WTC11 (cell line): ENCODE measurements at places on chromosomes 16 and 17.

DNA sequence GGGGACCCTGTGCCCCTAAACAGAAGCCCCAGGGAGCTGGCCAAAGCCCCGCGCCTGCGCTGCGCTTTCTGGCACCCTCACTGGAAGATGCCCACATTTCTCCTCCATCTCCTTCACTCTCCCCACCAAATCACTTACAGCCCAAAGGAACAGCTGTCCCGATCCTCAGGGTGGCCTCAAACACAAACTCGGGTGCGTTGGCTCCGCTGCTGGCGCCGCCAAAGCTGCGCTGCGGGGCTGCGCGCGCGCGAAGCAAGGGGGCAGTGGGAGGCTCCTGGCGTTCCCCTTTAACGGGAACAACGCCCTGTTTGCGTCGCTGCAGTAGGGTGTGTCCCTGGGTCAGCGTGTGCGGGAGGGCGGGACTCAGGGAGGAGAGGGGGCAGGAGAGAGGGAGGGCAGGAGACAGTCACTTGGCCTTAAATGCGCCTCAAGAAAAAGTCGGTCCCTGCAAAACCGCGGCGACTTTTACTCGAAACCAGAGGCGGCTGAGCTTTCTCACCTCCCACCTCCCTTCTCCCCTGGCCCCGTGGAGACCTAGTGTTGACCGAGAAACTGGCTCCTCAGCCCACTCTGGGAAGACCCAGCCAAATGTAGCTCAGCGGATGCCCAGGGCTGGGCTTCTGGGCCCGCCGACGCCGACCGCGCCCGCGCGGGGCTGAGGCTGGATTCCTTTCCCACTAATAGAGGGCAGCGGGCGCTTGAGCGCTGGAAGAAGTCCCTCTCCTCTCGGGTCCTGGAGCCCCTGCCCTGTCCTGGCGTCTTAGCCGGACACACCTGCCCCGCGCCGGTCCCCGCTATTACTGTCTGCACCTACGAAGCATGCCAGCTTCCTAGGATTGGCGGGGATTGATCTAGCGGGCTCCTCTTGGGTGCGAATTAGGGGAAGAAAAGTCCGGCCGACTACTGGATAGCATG is 2.6 kb downstream of the PMP22 start:
- peak; percentile 57 for DNase-seq
- peaks cover 90% of the 10 kb centered on the region for H3K27me3 ChIP-seq
- peak overlapping the region; percentile 86 for H3K4me3 ChIP-seq
- no peak overlapping the region for H3K27ac ChIP-seq

GRCh38 chr17:1532836-1533602 is 16.6 kb upstream of the INPP5K start:
- H3K4me1 ChIP-seq = no peaks in the 10 kb centered on the region
- H3K27ac ChIP-seq = no peak overlapping the region
- DNase-seq = peak; percentile 75
- H3K4me3 ChIP-seq = no peak overlapping the region

GRCh38 chr16:48123104-48123788 is 32.5 kb downstream of the ABCC12 start:
- peaks cover 9% of the 10 kb centered on the region for H3K4me1 ChIP-seq
- no peak overlapping the region for H3K4me3 ChIP-seq
- no peaks in the 10 kb centered on the region for H3K27me3 ChIP-seq
- no peak for DNase-seq
- no peak overlapping the region for H3K27ac ChIP-seq

DNA sequence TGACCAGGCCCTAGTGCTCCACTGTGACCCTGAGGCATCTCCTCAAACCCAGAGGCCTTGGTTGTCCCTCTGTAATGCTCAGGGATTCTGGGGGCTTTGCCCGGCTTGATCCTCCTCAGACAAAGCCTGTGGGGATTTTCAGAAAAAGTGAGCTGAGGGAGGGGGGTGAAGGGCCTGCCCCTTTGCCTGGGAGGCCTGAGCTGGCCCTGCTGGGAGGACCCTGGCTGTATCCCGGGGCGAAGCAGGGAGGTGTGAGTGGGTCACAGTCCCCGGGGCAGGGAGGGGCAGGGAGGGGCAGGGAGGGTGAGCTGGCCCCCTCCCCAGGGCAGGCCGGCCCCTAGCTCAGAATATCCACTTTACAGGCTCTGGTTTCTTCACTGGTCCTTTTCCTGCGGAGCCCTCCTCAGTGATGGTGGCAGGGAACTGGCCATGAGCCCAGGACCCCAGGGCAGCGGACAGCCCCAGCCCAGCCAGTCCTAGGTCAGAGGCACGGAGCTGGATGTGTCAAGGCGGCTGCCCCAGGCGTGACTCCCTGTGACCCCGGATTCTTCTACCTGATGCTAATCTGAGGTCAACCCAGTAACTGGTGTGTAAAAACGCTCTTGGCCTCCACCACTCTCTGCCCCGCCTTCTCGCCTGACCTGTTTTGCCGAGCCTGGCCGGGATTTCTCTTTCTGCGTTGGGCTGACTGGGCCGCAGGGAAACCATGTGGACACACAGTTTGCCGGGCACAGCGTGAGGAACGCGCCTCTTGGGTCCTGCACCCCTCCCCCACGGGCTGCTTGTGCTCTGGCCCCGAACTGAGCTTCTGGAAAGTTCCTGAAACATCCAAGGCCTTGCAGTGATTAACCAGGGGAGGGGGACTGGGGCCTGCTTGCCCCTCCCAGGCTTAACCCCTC is 5.8 kb upstream of the FASN start:
- peak overlapping the region; percentile 39; the same call in 1 of the 2 replicates for H3K4me3 ChIP-seq
- H3K27ac ChIP-seq = peak overlapping the region; percentile 86
- H3K36me3 ChIP-seq = no peaks in the 10 kb centered on the region
- H3K27me3 ChIP-seq = peaks cover 11% of the 10 kb centered on the region

GRCh38 chr16:2436110-2436509 is 6.9 kb downstream of the CCNF start:
- no peak for DNase-seq
- H3K4me1 ChIP-seq = no peaks in the 10 kb centered on the region; the same call in 1 of the 2 replicates
- H3K27me3 ChIP-seq = no peaks in the 10 kb centered on the region
- H3K4me3 ChIP-seq = no peak overlapping the region

DNA sequence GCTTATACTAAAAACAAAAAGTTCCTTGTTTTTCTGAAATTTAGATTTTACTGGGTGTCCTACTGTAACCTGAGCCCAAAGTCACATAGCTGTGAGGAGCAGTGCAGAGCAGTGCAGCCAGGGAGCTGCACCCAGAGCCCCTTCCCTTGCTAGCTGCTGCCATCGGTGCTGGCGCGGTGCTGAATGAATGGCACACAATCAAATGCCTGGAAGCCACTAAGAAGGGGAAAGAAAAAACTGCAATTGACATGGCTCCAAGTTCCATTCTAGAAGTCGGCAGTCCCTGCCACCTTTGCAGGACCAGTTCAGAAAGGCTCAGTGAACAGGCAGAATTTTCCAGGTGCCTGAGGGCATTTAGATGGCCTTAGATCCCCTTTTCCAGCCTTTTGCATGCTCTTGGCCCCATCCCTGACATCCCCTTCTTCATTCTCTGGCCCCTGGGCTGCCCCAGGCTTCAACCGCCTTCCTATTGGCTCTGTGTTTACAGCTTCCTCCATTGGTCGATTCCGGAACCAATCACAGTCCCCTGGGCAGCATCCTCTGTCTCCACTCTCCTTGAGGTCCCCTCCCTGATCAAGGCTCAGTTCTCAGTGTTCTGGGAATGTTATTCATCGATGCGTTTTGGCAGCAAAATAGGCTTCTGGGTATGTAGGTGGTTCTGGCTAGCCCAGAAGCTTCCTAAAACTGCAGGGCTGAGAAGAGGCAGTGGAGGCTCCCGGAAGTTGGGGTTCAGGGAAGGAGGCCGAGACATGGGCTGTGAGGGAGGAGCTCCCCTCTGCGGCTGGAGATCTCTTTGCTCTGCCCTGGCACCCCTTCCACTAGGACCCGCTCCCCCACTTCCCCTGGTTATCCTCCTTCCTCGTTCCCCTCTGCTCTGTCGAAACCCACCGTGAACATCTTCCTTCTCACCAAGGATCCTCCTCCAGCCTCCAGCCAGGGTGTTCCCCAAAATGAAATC is 37.9 kb downstream of the ATP2C2 start:
- no peaks in the 10 kb centered on the region for H3K27me3 ChIP-seq
- H3K4me1 ChIP-seq = no peaks in the 10 kb centered on the region
- no peak overlapping the region for H3K27ac ChIP-seq

GRCh38 chr17:75521951-75522727 is 3.4 kb upstream of the LLGL2 start:
- peaks cover 27% of the 10 kb centered on the region for H3K4me1 ChIP-seq
- H3K36me3 ChIP-seq = peaks cover 31% of the 10 kb centered on the region
- no peak overlapping the region for H3K27ac ChIP-seq

- H3K4me3 ChIP-seq = no peak overlapping the region
- H3K27ac ChIP-seq = no peak overlapping the region
- H3K36me3 ChIP-seq = peaks cover 63% of the 10 kb centered on the region
- no peaks in the 10 kb centered on the region for H3K4me1 ChIP-seq
- H3K27me3 ChIP-seq = no peaks in the 10 kb centered on the region
Measured at GRCh38 chr16:74942566-74942965, 42.4 kb downstream of the WDR59 start.
